ENCODE measurements at places on chromosomes 13 and 19. TPM values are rescaled to one million over a fixed set of nuclear protein-coding genes. Genes with fewer than 3 reads are reported as not detected.

OR10H1 gene
- total RNA-seq = not detected

SOX1 gene
- 1.4 TPM for total RNA-seq

TMPRSS9 gene
- total RNA-seq = 1.0 TPM

SCGB2B2 gene
- total RNA-seq = not detected

ACER1 gene
- total RNA-seq = not detected

UHRF1 gene
- total RNA-seq = 28.5 TPM

ZNF728 gene
- 0.27 TPM for total RNA-seq

KRTDAP gene
- total RNA-seq = not detected

ZNF441 gene
- 36.7 TPM for total RNA-seq

MUC16 gene
- 10.1 TPM for total RNA-seq

OLFM2 gene
- 88.7 TPM for total RNA-seq

Measured in camera-type eye (tissue), 1 donor.